Erythroblast (primary cell): ENCODE measurements at places on chromosomes 7 and 10.
A peak's percentile ranks its signal among the peaks of the same experiment; 100 is the strongest.

DNA sequence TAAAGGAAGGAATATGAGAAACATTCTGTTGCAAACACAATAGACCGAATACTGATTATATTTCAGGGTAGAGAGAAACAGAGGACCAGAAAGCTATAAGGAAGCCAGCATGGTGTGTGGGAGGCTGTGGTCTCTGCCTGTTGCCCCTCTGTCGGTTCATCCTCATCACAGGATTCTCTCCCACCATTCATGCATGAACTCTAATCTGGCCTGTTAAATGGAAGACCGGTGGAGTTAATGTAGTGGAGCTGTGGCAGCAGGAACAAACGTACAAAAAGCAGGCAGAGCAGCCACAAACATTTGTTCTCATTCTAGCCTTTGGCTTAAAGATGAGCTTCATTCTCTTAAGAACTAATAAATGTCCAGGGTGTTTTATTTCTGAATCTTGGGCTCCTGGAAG lies 902.4 kb downstream of the LRMDA start:
- DNase-seq: no peak

DNA sequence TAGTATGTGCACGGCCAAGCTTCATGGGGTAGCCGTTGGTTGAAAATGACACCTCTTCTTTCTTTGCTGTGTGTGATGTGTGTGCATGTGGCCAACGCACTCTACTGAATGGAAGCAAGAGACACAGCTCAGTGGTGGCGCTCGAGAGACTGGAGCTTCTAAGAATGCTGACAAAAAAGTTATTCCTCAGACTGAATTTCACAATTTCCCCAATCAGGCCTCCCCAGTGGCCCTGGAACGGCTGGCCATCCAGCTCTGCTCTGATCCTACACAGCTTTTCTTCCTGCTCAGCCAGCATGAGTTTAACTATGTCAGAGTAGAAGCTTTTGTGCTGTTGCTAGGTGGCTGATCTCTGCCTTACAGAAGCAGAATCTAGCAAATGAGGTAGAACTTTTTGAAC lies 186.7 kb upstream of the PLXDC2 start:
- DNase-seq: no peak

DNA sequence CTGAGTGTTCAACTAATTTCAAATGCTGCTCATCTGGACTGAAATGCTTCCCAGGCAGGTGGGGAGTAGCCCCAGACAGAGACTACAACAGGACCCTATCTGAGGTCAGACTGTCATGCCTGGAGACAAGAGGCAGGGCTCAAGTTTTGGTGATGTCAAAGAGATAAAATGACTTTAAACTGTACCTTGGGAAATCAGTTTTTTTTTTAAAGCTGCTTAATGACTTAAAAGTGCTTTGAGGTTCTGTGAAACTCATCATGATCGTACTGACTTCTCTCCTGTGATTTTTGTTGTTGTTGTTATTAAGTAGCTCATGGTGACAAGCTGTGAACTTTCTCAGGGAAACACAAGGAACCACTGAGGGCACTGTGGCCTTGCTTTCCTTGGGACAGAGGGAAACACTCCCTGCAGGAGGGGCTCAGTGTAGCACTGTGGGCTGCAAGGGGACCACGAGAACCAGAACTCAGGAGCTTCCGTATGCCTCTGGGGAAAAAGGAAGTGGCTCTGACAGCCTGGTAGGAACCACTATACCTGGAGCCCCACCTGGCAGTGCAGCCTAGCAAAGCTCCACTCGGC lies 9.5 kb downstream of the HIPK2 start:
- no peak for DNase-seq

DNA sequence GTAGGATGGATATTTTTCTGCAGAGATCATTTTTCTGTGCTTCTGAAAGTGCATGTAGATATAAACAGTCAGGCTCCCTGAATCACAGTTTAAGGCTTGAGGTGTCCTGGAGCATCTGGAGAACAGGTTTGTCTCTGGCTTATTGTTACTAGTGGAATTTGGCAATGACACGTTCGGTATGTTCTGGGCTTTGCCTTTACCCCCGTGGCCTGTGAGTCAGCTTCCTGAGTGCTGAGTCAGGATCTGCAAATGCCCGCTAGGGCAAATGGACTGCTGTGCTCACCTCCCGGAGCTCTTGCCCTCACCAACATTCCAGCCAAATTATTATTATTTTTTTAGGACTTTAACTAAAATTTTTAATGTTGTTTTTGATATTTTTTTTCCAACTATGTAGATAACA lies 192.5 kb upstream of the PRSS1 start:
- peak; percentile 16 for DNase-seq

DNA sequence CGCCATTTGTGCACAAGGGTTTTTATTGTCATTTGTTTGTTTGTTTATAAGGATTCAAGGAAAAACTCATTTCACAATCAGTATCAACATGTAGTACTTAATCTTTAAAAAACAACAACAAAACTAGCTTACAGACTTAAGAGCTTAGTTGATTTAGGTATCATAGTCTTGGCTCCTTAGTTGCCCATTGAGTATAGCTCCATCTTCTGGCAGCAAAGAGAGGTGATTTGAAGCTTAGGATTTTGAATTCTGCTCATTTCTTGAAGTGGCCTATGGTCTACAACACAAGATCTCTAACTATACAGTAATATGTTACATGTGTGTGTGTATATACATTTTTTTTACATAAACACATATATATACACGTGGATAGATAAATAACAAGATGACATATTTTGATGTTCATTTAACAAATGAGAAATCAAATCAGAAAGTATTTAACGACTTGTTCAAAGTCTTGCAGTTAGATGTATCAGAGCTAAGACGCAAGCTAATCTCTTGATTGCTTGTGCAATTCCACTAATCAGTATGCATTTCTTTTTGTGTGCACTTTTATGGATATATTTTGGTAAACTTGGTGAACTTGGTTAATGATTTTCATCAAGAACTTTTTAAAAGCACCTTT lies 307.3 kb downstream of the CAMK1D start:
- peak; percentile 66 for DNase-seq

DNA sequence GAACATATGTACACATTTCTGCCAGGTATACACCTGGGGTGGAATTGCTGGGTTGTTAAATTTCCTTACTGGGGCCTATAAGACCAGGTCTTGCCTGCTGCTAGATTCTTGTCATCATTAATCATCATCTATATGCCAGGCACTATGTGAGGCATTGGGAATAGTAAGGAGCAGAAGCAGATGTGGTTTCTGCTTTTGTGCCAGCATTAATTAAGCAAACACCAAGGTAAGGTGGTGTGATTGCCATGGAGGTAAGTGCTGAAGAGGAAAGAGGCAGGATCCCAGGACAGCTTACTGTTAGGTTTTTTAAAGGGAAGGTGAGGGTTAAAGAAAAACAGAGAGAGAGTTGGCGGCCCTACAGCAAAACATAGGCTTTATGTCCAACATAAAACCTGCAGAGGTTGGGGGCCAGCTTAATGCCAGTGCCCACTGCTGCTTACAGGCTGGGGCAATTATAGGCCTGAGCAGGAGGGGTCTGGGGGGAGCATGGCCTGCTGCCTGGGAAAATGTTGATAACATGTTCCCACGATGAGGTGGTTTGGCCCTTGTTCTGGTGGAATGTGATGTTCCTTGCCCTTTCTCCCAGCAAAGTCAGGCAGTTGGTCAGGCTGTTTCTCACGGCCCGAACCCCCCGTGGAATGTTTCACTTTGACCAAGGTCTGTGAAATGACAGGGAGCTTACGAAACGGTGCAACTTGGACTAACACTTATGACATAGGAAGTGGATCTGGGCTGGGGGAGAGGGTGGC lies 93.9 kb downstream of the RBM20 start:
- DNase-seq: no peak

DNA sequence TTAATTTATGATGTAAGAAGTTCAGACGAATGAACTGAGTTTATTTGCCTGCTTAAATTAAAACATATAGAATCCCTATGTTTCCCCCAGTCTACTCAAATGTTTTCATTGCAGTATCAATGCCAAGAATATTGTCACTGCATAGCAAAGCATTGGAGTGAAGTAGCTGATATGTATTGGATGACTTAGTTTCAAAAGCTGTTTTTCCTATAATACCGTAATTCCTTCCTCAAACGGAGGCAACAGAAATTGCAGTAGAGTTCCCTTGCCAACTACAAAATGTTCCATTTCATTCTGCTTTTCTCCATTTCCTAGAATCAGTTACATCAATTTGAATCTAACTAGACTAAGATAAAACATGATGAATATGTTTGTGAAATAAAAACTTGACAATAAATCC lies 174.1 kb downstream of the CNTNAP2 start:
- DNase-seq: no peak

- peak; percentile 19 for DNase-seq
Measured at GRCh38 chr10:3720228-3721019, 64.6 kb downstream of the KLF6 start.

DNA sequence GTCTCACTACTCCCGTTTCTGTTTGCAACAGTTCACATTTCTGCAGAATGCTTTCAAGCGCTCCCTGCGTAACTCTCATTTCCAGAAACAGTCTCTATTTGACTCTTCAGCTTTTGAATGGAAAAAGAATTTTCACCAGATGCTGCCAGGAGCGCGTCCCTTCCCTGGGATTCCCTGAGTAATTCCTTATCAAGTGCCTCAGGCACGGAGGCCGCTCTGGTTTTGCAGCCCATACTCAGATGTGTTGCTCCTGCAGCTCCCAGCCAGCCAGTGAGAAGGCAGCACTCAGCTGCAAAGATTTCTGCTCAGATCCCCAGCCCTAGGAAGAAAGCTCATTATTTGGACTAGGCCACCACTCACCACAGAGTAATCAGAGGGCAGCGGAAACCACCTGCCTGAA lies 161.1 kb upstream of the CHST15 start:
- DNase-seq: no peak

DNA sequence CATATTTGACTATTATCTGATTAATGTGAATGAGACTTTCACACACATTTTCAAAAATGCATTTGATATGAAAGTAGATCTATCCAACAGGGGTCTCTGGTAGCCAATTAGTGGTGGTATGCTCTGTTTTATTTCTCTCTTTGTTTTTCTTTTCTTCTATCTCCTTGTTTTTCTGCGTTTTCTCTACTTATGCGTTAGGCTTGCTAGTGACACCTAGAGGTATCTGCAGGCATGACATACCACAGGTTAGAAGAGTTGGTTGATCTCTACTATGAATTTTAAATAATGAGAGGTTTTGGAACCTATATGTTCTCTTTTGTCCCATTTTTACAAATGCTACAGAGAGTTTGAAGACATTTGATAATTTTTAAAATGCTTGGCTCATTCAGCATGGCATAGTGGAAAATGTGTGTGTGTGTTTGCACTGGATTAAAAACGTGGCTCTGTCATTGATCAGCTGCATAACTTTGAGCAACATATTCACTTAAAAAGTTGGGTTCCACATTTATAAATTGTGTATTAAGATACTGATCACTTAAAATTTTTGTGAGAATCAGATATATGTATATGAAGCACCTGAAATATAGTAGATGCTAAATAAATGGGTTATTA lies 28.1 kb upstream of the PLXDC2 start:
- peak; percentile 54 for DNase-seq

DNA sequence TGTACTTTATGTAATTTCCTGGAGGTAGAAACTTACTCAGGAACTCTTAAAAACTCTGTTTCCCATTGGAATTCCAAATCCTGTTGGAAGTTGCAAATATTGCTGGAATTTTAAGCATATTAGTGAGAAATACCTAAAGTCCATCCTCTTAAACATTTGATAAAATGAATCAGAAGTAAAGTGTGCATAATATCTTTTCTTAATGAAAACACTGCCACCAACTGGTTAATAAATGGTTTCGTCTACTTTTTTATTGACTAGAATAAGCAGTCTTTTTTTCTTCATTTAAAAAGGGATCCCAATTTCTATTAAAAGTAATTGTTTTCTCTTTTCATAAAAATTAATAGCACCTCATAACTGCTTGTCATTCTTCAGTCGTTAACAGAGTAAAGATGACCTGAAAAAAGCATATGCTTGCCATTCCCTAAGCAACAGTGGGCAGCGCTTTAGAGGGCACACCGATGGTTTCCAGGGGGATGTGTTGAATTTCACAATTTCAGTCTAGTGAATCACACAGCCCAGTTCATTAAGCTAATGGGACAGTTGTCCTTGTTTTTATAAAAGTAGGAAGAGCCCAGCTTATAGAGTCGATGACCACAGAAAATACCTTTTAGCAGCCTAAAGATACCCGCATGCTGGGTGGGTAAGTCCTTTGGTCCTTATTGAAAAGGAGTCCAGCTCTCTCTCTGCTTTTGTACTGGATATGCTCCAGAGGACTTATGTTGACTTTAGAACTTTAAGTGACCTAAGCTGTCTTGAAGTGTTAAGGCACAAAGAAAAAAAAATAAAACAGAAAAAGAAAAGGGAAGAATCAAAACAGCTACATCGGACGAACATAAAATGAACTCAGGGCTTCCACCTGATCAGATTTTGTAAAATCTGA lies 28.5 kb downstream of the NPS start:
- no peak for DNase-seq

DNA sequence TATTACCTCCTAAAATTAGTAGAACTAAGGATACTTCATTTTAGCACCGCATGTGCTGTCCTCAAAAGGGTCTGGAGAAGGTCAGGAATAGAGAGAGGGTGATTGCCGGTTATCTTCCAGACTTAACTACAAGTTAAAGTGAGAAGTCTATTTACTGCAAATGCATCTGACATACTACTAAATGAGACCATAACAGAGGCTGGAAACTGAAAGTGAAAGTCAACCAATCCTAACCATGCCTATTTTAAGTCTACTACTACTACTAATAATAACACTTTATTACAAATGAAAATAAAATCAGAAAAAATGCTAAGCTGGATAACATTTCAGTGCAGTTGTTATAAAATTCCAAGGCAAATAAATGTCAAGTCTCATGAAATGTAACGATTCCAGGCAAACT lies 244.7 kb downstream of the KIF20B start:
- DNase-seq: no peak

DNA sequence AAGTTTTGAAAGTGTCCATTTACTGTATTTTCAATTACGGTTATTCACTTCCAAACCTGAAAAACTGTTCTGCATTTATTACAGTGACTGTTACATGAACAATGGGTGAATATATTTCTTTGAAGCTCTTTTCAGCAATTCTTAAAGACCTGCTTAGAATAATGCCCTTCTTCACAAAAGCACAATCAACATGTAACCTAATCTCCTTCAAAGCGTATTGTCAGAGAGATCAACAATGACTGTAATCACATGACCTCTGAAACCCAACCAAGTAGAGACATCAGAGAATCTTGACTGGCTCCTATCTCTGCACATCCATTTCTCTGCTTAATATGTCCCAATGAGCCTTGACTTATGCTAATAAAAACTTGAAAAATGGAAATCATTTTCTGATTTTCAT lies 126.7 kb downstream of the NRCAM start:
- DNase-seq: no peak

DNA sequence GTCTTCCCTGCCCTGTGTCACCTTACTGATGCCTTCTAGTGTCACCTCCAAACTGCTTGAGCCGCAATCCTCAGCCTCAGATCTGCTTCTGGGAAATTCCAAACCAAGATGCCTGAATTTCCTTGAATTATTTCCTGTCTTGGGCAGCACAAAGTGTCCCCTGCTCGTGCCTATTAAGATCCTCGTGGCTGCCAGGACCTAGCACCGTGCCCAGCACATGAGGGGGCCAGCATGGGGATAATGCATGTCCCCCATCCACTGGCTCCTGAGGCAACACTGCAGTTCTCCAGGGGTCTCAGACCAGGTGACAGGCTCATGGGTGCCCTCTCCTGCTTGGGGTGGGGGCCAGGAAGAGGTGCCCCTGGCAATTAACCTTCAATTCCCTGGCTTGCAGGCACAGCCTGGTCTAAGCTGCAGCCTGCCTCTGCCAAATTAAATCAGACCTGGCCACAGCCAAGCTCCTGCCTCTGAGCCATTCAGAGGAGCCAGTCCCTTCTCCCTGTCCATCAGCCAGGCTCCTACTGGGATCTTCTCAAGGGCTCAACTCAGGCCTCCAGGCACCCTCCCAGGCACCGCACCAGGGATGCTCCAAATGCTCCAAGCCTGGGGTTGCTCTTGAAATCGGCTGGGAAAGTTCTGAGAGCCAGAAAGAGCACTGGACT lies 146.6 kb downstream of the SH3PXD2A start:
- no peak for DNase-seq
